Pancreas (tissue), 10 donors: ENCODE measurements at places on chromosomes 4 and X. TPM values are rescaled to one million over a fixed set of nuclear protein-coding genes. Genes with fewer than 3 reads are reported as not detected.
A peak's percentile ranks its signal among the peaks of the same experiment; 100 is the strongest.

GRCh38 chr4:98577956-98578355, 80.5 kb downstream of the TSPAN5 start:
- no peaks in the 10 kb centered on the region for H3K4me1 ChIP-seq
- H3K36me3 ChIP-seq = no peaks in the 10 kb centered on the region
- no peak for DNase-seq
- H3K27ac ChIP-seq = no peak overlapping the region
- no peak overlapping the region for H3K4me3 ChIP-seq
- H3K27me3 ChIP-seq = no peaks in the 10 kb centered on the region

DNA sequence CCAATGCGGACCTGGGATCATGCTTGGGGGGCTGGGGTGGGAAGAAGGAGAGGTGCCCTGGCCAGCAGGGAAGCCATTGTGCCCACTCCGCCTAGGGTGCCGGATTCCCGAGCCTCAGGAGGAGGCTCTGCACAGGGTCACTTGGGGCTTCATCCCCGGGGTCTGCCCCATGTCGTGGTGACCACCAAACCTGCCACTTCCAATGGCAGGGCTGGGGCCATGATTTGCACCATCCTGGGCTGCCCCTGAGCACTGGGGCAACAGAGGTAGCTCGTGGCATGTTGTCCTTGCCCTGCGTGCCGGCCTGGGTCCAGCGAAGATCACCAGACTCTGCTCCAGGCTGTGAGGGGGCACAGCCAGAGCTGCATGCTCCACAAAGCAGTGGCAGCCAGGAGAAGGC, 71.4 kb upstream of the DCAF12L2 start:
- H3K27ac ChIP-seq = no peak overlapping the region
- no peaks in the 10 kb centered on the region for H3K4me1 ChIP-seq
- H3K4me3 ChIP-seq = no peak overlapping the region
- no peaks in the 10 kb centered on the region for H3K36me3 ChIP-seq
- no peak for DNase-seq
- no peaks in the 10 kb centered on the region for H3K27me3 ChIP-seq

GRCh38 chr4:86891762-86892635, at the start of gene C4orf36:
Gene C4orf36 (minus strand): TSS chr4:86892422. CDS start chr4:86891520, 902 bp downstream.
- no peaks in the 10 kb centered on the region for H3K36me3 ChIP-seq
- H3K4me3 ChIP-seq = peak within 1 kb of the TSS; percentile 86
- no peaks in the 10 kb centered on the region for H3K27me3 ChIP-seq

GRCh38 chrX:11439846-11440245, 146.6 kb downstream of the AMELX start:
- H3K4me3 ChIP-seq = no peak overlapping the region
- no peaks in the 10 kb centered on the region for H3K4me1 ChIP-seq
- DNase-seq = no peak
- H3K27me3 ChIP-seq = no peaks in the 10 kb centered on the region
- no peaks in the 10 kb centered on the region for H3K36me3 ChIP-seq
- no peak overlapping the region for H3K27ac ChIP-seq

DNA sequence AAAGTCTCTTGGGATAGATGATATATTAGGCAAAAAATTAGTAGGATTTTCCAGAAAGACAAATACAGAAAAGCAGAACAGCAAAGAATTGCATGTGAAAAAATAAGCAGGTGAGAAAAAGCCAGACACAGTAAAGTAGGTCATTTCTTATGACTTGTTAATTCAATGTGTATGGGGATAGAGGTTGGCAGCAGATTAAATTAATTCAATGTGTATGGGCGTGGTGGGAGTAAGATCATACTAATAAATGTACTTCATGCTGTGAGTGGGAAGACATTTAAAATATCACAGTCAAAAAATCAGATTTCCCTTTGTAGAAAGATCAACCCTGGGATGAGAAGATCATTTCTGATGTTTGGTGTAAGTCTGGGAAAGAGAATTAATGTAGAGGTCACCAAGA, 1146.4 kb upstream of the INTU start:
- H3K4me1 ChIP-seq = no peaks in the 10 kb centered on the region
- DNase-seq = no peak
- H3K36me3 ChIP-seq = no peaks in the 10 kb centered on the region
- H3K27ac ChIP-seq = no peak overlapping the region

GRCh38 chrX:153411988-153412574, 809 bp downstream of the ZFP92 start:
- H3K27ac ChIP-seq = no peak overlapping the region
- no peak for DNase-seq
- H3K4me3 ChIP-seq = no peak overlapping the region
- no peaks in the 10 kb centered on the region for H3K4me1 ChIP-seq
- no peaks in the 10 kb centered on the region for H3K27me3 ChIP-seq
- H3K36me3 ChIP-seq = no peaks in the 10 kb centered on the region

GRCh38 chr4:114535725-114536124, 62.9 kb upstream of the UGT8 start:
- no peaks in the 10 kb centered on the region for H3K36me3 ChIP-seq
- H3K27me3 ChIP-seq = no peaks in the 10 kb centered on the region
- DNase-seq = no peak
- no peak overlapping the region for H3K27ac ChIP-seq

- H3K36me3 ChIP-seq = no peaks in the 10 kb centered on the region
- H3K27me3 ChIP-seq = no peaks in the 10 kb centered on the region
- DNase-seq = no peak
- H3K4me3 ChIP-seq = no peak overlapping the region
- H3K4me1 ChIP-seq = no peaks in the 10 kb centered on the region
Observed at GRCh38 chrX:139049465-139049864, 337.9 kb upstream of the FGF13 start.

DNA sequence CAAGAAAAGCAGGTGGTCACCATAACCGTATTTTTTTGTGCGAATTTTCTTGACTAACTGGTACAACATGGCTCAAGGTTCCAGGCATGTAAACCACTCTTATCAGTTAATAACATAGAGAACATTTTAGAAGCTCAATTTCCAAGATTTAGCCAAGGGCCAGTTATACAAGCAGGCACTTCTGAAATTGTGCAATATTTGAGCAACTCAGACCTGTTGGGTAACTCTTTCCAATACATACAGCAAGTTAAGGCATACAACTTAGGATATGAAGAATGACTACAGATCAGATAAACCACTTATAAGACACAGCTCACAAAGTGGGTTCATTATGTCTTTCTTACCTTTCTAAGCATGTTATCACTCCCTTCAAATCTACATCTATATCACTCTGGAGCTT, 43.9 kb downstream of the ZNF280C start:
- no peaks in the 10 kb centered on the region for H3K27me3 ChIP-seq
- H3K4me1 ChIP-seq = no peaks in the 10 kb centered on the region
- DNase-seq = no peak
- H3K27ac ChIP-seq = no peak overlapping the region
- H3K4me3 ChIP-seq = no peak overlapping the region

- H3K4me3 ChIP-seq = no peak overlapping the region
- H3K27ac ChIP-seq = no peak overlapping the region
- H3K36me3 ChIP-seq = no peaks in the 10 kb centered on the region
- H3K4me1 ChIP-seq = no peaks in the 10 kb centered on the region
- H3K27me3 ChIP-seq = no peaks in the 10 kb centered on the region
Observed at GRCh38 chr4:9841072-9841471, 59.6 kb downstream of the DRD5 start.

GRCh38 chr4:61214680-61215079, 14.6 kb downstream of the ADGRL3 start:
- H3K36me3 ChIP-seq = no peaks in the 10 kb centered on the region
- no peak overlapping the region for H3K4me3 ChIP-seq
- H3K4me1 ChIP-seq = no peaks in the 10 kb centered on the region
- no peaks in the 10 kb centered on the region for H3K27me3 ChIP-seq
- H3K27ac ChIP-seq = no peak overlapping the region

DNA sequence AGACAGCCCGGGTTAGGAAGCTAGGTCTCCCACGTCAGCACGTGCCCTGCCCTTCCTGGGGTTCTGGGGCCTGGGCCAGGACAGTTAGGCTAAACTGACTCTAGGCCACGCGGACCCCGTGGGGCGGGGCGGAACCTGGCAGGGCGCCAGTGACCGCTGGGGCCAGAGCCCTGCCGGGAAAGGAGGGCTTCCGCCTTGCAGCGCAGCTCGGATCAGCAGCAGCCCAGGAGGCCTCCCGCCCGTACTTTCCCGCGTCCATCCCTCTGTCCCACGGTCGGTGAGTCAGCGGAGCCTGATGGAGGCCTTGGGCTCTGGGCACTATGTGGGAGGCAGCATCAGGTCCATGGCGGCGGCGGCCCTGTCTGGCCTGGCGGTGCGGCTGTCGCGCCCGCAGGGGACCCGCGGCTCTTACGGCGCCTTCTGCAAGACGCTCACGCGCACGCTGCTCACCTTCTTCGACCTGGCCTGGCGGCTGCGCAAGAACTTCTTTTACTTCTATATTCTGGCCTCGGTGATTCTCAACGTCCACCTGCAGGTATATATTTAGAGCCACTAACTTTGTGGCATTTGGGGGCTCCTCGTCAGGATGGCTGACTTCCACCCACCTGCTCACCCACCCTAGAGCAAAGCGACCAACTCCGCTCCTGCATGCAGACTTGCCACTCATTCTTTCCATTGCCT, at the start of gene SMIM10:
SMIM10 (plus strand) TSS at position 191 of the 681 bp plus-strand sequence; CDS start at position 296, 105 bp downstream.
- H3K36me3 ChIP-seq = no peaks in the 10 kb centered on the region
- H3K27me3 ChIP-seq = no peaks in the 10 kb centered on the region
- DNase-seq = peak; percentile 85
- no peaks in the 10 kb centered on the region for H3K4me1 ChIP-seq
- H3K4me3 ChIP-seq = peak within 1 kb of the TSS; percentile 28
- no peak within 1 kb of the TSS for H3K27ac ChIP-seq

The TBX22 gene
- polyA plus RNA-seq = not detected

The C4orf50 gene
- 0.23 TPM for polyA plus RNA-seq

The SMIM31 gene
- 0.61 TPM for polyA plus RNA-seq

The SOWAHD gene
- 0.30 TPM for polyA plus RNA-seq

The VCX3A gene
- polyA plus RNA-seq = 0.30 TPM

The BEX1 gene
- 263 TPM for polyA plus RNA-seq

The VBP1 gene
- 10.9 TPM for polyA plus RNA-seq

The GAGE12H gene
- not detected for polyA plus RNA-seq
